Cerebellum (tissue), 4 donors: ENCODE measurements at places on chromosomes 12 and 14. TPM values are rescaled to one million over a fixed set of nuclear protein-coding genes. Genes with fewer than 3 reads are reported as not detected.

GLIPR1L1 gene
- not detected for total RNA-seq

DAO gene
- total RNA-seq, result not detected

LRCOL1 gene
- not detected for total RNA-seq

FITM1 gene
- 0.54 TPM for total RNA-seq

KCNC2 gene
- total RNA-seq, result 20.2 TPM

DNA sequence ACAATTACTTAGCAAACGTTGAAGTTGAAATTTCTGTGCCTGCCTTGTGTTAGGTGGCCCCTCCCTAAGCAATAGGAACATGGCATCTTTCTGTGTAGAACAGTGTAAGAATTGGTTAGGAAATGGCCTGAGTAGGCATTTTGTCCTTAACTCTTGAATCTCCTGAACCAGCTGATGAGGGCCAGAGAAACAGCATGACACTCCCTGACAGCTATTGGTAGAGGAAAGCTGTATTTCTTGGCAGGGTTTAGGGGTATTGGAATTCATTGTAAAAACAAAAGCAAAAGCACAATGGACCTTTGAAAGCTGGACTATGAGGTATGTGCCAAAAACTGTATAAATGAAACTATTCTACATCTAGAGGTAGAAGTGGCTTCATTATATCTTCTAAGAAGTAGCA, 40.6 kb upstream of the LRTM2 start:
- DNase-seq, result no peak

DNA sequence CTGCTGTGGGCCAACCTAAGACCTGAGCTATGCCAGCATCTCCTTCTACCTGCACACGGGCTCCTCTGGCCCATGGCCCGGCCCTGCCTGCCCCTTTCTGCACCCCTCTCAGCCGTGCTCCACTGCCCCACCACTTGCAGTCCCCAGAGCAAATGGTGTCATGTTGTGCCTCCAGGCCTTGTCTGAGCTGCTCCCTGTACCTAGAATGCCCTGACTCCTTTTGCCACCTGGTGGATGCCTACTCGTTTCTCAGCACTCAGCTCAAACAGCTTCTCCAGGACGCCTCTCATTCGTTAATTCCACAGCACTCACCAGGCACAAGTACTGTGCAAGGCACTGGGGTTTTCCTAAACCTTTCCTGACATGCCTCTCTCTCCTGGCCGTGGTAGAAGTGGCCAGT, 63.2 kb upstream of the PNMA1 start:
- DNase-seq, result no peak

DNA sequence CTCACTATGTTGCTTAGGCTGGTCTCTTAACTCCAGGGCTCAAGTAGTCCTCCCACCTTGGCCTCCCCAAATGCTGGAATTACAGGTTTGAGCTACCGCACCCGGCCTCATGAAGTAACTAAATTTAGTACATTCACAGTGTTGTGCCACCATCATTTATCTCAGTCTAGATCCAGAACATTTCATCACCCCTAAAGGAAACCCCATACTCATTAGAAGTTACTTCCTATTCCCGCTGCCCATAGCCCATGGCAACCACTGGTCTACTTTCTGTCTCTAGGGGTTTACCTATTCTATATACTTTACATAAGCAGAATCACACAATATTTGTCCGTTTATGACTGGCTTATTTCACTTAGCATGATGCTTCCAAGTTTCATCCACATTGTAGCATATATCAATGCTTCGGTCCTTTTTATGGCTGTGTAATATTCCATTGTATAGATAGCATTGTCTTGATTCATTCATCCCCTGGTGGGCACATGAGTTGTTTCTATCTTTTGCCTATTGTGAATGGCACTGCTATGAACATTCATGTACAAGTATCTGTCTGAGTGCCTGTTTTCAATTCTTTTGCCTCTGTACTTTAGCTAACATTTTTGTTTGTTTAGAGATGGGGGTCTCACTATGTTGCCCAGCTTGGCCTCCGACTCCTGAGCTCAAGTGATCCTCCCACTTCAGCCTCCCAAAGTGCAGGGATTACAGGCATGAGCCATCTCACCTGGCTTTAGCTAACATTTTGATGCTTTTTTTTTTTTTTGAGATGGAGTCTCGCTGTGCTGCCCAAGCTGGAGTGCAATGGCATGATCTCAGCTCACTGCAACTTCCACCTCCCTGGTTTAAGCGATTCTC, 10.2 kb upstream of the SH2B3 start:
- DNase-seq, result no peak

DNA sequence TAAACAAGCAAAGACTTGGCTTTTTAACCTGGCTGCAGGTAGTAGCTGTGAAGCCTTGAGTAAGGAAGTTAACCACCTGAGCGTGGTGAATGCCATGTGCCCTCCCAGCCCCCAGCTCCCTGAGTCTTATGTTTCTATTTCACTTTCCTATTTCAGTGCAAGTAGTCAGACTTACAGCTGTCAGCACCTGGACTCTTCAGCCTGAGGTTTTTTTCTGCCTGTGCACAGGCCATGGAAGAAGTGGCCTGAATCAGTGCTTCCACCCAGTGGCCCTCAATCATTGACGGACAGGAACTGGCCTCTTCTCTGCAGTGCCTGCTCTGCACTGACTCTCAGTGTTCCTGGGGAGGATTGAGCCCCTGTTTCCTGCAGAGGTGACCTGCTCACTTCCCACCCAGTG, 796.4 kb downstream of the MED13L start:
- no peak for DNase-seq

- DNase-seq, result peak; percentile 88
Observed at GRCh38 chr12:120356567-120357030, 12.4 kb downstream of the MSI1 start.

- no peak for DNase-seq
Observed at GRCh38 chr12:15180325-15180724, 40.9 kb downstream of the RERG start.

- DNase-seq, result no peak
Observed at GRCh38 chr12:26374934-26375680, 179.7 kb downstream of the SSPN start.

- DNase-seq, result peak; percentile 79
Observed at GRCh38 chr12:118979763-118980406, 1.5 kb upstream of the SRRM4 start.
